ENCODE measurements at places on chromosomes 12 and 14. TPM values are rescaled to one million over a fixed set of nuclear protein-coding genes. Genes with fewer than 3 reads are reported as not detected.
A peak's percentile ranks its signal among the peaks of the same experiment; 100 is the strongest.

GRCh38 chr12:45184147-45184963 is 31.5 kb upstream of the ANO6 start:
- DNase-seq = no peak

DNA sequence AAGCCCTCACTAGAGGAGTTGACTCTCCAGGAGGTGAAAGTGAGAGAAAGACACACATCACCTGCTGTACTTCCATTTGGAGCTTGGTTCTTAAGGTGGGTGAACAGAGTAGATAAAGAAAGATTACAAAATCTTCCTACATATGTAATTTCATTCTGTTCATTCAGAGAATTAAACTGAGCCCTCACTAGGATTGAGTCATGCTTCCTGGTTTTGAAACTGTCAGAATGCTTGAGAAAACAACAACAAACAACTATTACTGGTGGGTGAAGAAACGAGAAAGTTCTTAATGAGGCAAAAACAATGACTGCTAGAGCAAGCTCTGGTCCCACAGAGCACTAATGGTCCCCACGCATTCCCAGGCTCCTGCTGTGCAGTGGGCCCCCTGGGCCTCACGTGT is 841.7 kb downstream of the VRK1 start:
- no peak for DNase-seq

Gene CLEC9A
- 0.19 TPM for polyA plus RNA-seq

GRCh38 chr12:12983420-12984035 is 16.5 kb downstream of the HEBP1 start:
- no peak for DNase-seq

Gene SPSB2
- polyA plus RNA-seq = 15.0 TPM

DNA sequence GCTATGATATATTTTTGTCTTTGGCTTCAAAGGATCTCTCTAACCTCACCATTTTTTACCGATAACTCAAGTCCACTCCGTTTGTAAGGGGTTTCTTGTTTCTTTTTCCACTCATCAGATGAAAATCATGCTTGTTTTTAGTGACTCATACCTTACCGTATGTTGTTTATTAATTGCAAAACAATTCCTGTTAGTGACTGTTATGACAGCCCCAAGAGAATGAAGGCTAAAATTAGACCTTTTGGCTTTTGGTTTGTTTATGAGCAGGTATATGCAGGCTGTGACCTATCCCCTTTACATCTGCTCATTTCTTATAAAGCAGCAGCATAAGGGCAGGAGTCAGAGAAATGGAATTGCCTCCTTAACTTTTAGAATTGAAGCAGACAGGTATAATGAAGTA is 319.8 kb downstream of the CEP128 start:
- DNase-seq = no peak

DNA sequence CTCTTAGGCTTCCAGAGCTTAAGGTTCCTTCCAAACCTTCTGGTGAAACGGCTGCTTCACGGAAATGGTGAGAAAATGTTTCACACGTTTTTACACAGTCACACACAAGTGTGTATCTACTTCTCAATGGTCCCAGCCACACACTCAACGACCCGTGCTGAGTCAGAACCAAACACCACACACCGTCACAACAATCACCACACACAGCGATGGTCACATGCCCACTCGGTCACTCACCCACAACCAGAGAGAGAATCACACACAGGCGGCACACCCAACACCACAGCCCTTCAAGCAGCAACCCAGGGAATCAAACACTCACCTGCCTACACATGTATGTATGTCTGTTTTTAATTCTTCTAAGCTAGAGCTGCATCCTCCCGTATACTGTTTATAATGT is 12.6 kb upstream of the PLEKHD1 start:
- DNase-seq = no peak

Gene OR4E2
- polyA plus RNA-seq = not detected

Gene PLEKHH1
- polyA plus RNA-seq = 60.9 TPM

- no peak for DNase-seq
These were observed 40.6 kb downstream of the ACTN1 start for GRCh38 chr14:68938271-68939150.

Gene ANKRD33
- polyA plus RNA-seq = 0.26 TPM

Gene RHEBL1
- polyA plus RNA-seq = 2.1 TPM

DNA sequence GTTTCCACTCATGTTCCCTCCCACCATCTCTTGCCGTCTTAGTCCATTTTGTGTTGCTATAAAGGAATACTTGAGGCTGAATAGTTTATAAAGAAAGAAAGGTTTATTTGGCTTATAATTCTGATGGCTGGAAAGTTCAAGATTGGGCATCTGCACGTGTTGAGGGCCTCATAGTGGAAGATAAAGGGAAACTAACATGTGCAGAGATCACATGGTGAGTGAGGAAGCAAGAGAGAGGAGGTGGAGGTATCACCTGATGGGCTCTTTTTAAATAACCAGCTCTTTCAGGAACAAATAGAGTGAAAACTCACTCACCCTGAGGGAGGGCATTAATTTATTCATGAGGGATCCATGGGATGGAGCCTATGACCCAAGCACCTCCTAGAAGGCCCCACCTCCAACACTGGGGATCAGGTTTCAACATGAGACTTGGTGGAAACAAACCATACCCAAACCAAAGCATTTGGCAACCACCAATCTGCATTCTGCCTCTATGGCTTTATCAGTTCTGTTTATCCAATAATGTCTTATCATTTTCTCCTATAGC is 29.5 kb downstream of the MYO1H start:
- no peak for DNase-seq

Gene ATF1
- polyA plus RNA-seq = 45.8 TPM

DNA sequence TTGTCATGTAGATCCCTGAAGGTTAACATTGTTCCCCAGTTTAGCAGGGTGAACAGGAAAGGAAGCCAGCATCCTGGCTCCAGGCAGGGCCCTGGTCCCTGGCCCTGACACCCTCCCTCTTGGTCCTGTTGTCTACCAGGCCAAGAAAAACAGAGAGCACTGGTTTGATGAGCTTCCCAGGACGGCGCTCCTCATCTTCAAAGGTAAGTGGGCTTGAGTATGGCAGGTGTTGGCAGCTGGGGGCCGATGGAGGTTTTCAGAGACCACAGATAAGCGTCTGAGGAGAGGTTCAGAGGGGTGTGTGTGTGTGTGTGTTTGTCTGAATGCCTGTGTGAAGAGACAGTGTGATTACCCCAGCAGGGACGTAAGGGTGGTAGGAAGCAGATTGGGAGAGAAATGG is 56.3 kb downstream of the SLC8B1 start:
- DNase-seq = no peak

DNA sequence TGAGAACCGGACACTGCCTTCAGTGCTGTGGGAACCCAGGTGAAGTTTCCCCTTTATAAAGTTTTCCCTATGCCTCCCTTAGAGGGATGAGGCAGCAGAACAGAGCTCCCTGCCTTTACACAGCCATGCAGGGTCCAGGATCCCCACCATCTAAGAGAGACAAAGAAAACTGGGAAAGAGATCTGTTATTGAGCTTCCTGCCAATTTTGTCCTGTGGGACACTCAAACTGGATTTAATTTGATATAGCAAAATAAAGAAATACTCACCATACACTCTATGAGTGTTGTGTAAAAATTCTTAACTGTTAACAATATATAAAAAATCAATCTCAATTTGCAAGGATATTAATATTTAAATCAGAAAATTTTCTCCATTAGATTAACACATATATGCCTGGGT is 69.9 kb downstream of the DRAM1 start:
- DNase-seq = no peak

Gene GPR84
- polyA plus RNA-seq = 0.10 TPM

- peak; percentile 59 for DNase-seq
These were observed 33.4 kb downstream of the FNTB start for GRCh38 chr14:65019944-65020566.

Gene ABCC9
- polyA plus RNA-seq = 26.8 TPM

Gene KLHL33
- 0.30 TPM for polyA plus RNA-seq

- DNase-seq = no peak
These were observed 37.6 kb upstream of the SPTLC2 start for GRCh38 chr14:77654001-77654441.

Gene ACOT4
- polyA plus RNA-seq = 3.5 TPM

Gene DTX1
- 11.1 TPM for polyA plus RNA-seq

GRCh38 chr12:3311491-3312103 is 179.4 kb upstream of the PRMT8 start:
- DNase-seq = no peak

- no peak for DNase-seq
These were observed 930.5 kb upstream of the NOVA1 start for GRCh38 chr14:27528328-27528727.

- DNase-seq = no peak
These were observed 807.8 kb upstream of the FOXG1 start for GRCh38 chr14:27958757-27959156.

DNA sequence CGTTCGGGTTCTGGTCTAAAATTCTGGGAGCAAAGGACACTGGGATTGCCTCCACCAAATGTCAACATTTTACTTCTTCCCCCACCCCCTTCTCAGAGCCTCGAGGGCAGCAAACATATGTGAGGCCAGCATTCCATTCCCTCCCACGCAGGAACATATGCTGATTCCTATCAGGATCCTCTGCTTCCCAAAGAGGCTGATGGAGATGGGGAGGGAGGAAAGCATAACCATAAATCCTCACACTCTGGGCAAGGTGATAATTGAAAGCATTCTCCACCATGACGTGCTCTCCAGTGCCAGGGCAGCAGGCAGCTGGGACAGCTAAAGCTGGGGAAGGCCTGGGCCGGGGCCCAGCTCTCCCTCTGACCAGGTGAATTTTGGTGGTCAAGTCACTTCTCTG is 395.0 kb downstream of the ZFP36L1 start:
- DNase-seq = no peak

Gene ASPG
- 20.2 TPM for polyA plus RNA-seq

Gene RPL10L
- not detected for polyA plus RNA-seq

Gene ZC2HC1C
- 8.2 TPM for polyA plus RNA-seq

GRCh38 chr14:76936483-76936882 is 92.0 kb downstream of the IRF2BPL start:
- DNase-seq = no peak

Data from right renal pelvis (tissue), 4 donors.